Purkinje cell (primary cell): ENCODE measurements at places on chromosomes 11 and 22. TPM values are rescaled to one million over a fixed set of nuclear protein-coding genes. Genes with fewer than 3 reads are reported as not detected.

Gene CELF1
- polyA plus RNA-seq = 36.5 and 38.6 TPM in 2 replicates

Gene GLYATL2
- polyA plus RNA-seq = 0.24 TPM in 1 of 2 replicates, not detected in the other

Gene IFITM10
- polyA plus RNA-seq = 0.83 TPM in 1 of 2 replicates, not detected in the other

Gene BIRC3
- polyA plus RNA-seq = 1.5 TPM in 1 of 2 replicates, not detected in the other

Gene CRYBB2
- 0.63 and 0.83 TPM in 2 replicates for polyA plus RNA-seq

Gene JAML
- polyA plus RNA-seq = not detected in 2 replicates

Gene CD248
- polyA plus RNA-seq = not detected in 2 replicates

Gene KCNK4
- polyA plus RNA-seq = 0.17 TPM in 1 of 2 replicates, not detected in the other

Gene MUC5B
- not detected in 2 replicates for polyA plus RNA-seq

Gene CSNK2A3
- polyA plus RNA-seq = 2.1 and 4.1 TPM in 2 replicates

Gene DCHS1
- 0.12 and 0.34 TPM in 2 replicates for polyA plus RNA-seq

Gene ACTN3
- polyA plus RNA-seq = not detected in 2 replicates

Gene HIC2
- 0.11 and 0.39 TPM in 2 replicates for polyA plus RNA-seq

Gene HEPN1
- polyA plus RNA-seq = 2.5 TPM in 1 of 2 replicates, not detected in the other

Gene PLAAT2
- not detected in 2 replicates for polyA plus RNA-seq

Gene CNGA4
- not detected in 2 replicates for polyA plus RNA-seq
